CD8-positive, alpha-beta memory T cell (primary cell): ENCODE measurements at places on chromosomes 3 and 15. TPM values are rescaled to one million over a fixed set of nuclear protein-coding genes. Genes with fewer than 3 reads are reported as not detected.

Gene DUOXA2
- not detected for total RNA-seq

Gene ZPLD1
- not detected for total RNA-seq

Gene CTXND1
- not detected for total RNA-seq

Gene ATRIP
- 22.1 TPM for total RNA-seq

Gene SIDT1
- total RNA-seq: 14.8 TPM

Gene NR2E3
- total RNA-seq: not detected

Gene FAM107A
- total RNA-seq: not detected

Gene NR1I2
- 0.38 TPM for total RNA-seq

Gene CP
- total RNA-seq: not detected

Gene NEDD4
- total RNA-seq: 9.7 TPM

Gene SAMD7
- total RNA-seq: not detected

GRCh38 chr15:47866446-47866845 is 149.1 kb downstream of the SEMA6D start:
- no peaks in the 10 kb centered on the region for H3K36me3 ChIP-seq
- DNase-seq: no peak
- no peak overlapping the region for H3K4me3 ChIP-seq
- H3K4me1 ChIP-seq: no peaks in the 10 kb centered on the region
- no peak overlapping the region for H3K27ac ChIP-seq
- H3K27me3 ChIP-seq: no peaks in the 10 kb centered on the region

DNA sequence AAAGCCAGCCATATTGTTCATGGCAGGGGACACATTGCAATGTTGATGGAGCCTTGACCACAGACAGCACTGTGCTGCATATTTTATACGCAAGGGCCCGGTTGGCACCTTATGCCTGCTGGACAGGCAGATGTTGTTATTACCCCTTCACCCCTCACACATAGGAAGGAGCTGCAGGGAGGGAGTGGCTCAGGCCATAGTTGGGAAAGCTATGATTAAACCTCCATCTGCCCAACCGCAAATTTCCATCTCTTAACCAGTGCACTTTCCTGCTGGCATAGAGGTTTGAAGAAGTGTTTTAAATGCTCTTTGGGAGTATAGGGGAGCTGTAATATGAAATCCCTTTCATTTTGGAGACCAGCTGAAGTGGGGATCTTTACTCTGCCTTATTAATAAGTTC is 224.7 kb downstream of the CACNA2D3 start:
- no peak overlapping the region for H3K27ac ChIP-seq
- no peak for DNase-seq
- no peaks in the 10 kb centered on the region for H3K27me3 ChIP-seq
- H3K4me3 ChIP-seq: no peak overlapping the region
- H3K36me3 ChIP-seq: no peaks in the 10 kb centered on the region
- H3K4me1 ChIP-seq: no peaks in the 10 kb centered on the region

DNA sequence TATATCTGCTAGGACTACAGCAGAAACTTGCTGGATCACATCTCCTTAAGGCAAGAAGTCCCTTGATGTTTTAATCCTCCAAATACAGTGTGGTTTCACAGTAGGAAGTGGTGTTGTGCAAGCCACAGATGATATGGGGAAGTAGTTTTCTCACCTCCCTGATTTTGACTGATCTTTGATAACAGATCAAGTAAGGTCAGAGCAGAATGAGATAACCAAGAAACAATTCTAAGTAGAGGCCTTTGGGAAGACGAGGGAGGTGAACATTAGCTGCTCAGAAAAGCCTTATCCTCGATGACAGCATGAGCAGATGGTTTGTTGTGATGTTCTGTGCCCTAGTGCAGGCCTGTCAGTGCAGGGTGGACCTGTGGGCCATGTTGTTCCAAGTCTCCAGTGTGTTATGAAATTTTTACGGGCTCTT is 61.3 kb downstream of the RIOX2 start:
- peak overlapping the region; percentile 33 for H3K4me3 ChIP-seq
- DNase-seq: peak; percentile 2
- H3K27ac ChIP-seq: peak overlapping the region; percentile 9
- H3K4me1 ChIP-seq: peaks cover 20% of the 10 kb centered on the region
- H3K36me3 ChIP-seq: no peaks in the 10 kb centered on the region

DNA sequence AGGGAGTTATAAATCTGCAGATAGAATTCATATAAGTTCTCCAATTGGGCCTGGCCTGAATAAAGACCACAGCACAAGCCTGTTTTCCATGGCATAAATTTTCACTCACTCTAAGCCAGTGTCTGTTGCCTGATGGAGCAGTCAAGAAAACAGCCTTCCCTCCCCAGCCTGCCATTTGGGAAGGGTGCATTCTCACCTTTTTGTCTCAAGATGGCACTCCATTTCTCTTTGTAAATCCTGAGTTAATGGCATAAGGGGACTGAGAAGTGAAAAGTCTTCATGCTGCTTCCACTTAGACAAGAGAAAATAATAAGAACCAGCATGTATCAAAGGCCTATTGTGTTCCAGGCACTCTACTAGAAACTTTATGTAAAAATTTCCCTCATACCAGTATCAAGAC is 115.6 kb upstream of the MANF start:
- H3K36me3 ChIP-seq: no peaks in the 10 kb centered on the region
- H3K27me3 ChIP-seq: no peaks in the 10 kb centered on the region
- peaks cover 30% of the 10 kb centered on the region for H3K4me1 ChIP-seq
- no peak overlapping the region for H3K27ac ChIP-seq

DNA sequence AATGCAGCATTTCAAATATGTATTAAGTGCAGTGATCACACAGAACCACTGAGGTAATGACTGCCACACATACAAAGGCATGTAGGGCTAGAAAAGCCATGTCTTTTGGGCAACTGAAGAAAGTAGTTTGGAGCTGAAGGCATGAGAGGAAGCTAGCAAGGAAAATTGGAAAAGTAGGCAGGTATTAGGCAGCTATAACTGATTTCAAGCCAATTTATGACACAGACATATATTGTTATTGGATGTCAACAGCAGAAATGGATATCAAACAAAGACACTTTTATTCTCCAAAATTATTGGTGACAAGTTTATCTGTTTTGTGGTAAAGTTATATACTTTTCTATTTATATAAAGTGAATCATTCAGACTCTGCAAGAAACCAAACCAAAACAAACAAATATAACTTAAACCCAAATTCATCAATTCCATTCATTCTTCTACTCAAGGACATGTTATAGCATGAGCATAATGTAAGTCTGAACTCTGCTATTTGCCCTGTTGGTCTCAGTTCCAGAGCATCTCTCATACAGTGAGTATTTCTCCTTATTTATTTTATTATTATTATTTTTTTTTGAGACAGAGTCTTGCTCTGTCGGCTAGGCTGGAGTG is 307.4 kb upstream of the COL8A1 start:
- H3K27ac ChIP-seq: no peak overlapping the region
- no peaks in the 10 kb centered on the region for H3K4me1 ChIP-seq
- DNase-seq: no peak
- H3K36me3 ChIP-seq: no peaks in the 10 kb centered on the region
- H3K4me3 ChIP-seq: no peak overlapping the region

- H3K27ac ChIP-seq: no peak overlapping the region
- no peaks in the 10 kb centered on the region for H3K36me3 ChIP-seq
- H3K4me3 ChIP-seq: no peak overlapping the region
- H3K27me3 ChIP-seq: no peaks in the 10 kb centered on the region
- no peaks in the 10 kb centered on the region for H3K4me1 ChIP-seq
- no peak for DNase-seq
These were observed 61.2 kb upstream of the PROK2 start for GRCh38 chr3:71846185-71846584.

- H3K36me3 ChIP-seq: no peaks in the 10 kb centered on the region
- no peak overlapping the region for H3K4me3 ChIP-seq
- no peaks in the 10 kb centered on the region for H3K4me1 ChIP-seq
These were observed 11.5 kb downstream of the RABL3 start for GRCh38 chr3:120730576-120731542.

GRCh38 chr3:137264843-137265330 is 307.1 kb downstream of the IL20RB start:
- no peak overlapping the region for H3K4me3 ChIP-seq
- no peak overlapping the region for H3K27ac ChIP-seq
- no peaks in the 10 kb centered on the region for H3K4me1 ChIP-seq
- H3K36me3 ChIP-seq: no peaks in the 10 kb centered on the region

DNA sequence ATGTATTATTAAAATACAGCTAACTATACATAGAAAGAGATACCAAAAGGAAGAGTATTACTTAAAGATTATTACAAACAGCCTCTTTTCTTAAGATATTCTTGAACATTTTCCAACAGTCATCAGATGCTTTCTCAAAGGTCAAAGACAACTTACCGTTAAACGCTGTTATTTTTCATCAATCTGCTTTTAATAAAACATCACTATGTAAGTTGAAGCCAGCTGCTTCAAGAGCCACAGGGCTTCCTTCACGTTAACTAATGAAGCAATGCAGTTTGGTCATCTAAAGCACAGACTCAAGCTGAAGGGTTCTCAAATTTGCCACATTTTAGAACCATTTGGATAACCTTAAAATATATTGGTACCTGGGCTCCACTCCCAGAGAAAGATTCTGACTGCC is 578.8 kb downstream of the ROBO2 start:
- no peak overlapping the region for H3K4me3 ChIP-seq
- H3K27me3 ChIP-seq: no peaks in the 10 kb centered on the region
- H3K27ac ChIP-seq: no peak overlapping the region

DNA sequence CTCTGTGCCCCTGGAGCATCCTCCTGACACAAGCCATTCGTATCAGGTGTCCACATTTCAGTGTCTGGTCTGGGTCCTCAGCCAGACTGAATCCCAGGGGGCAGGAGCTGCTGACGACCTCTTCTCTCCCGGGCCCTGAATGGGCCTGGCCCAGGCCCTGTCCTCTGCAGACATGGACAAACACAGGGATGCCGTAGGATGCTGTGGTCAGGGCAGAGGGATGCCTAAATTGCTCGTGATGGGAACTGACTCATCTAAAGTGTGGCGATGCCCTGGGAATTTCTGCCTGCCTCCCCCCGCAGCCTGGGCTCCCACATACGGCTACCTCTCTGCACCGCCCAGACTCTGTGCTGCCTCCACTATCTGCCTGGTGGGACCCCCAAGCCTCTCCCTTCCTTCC is 58.5 kb upstream of the CTSH start:
- H3K27me3 ChIP-seq: no peaks in the 10 kb centered on the region
- no peak for DNase-seq
- H3K36me3 ChIP-seq: no peaks in the 10 kb centered on the region
- H3K27ac ChIP-seq: no peak overlapping the region
- peaks cover 5% of the 10 kb centered on the region for H3K4me1 ChIP-seq

GRCh38 chr3:8653800-8654408 is 9.3 kb upstream of the SSUH2 start:
- no peaks in the 10 kb centered on the region for H3K4me1 ChIP-seq
- no peaks in the 10 kb centered on the region for H3K27me3 ChIP-seq
- no peak overlapping the region for H3K27ac ChIP-seq
- H3K4me3 ChIP-seq: no peak overlapping the region

- no peak for DNase-seq
- H3K4me3 ChIP-seq: no peak overlapping the region
- H3K36me3 ChIP-seq: no peaks in the 10 kb centered on the region
- H3K27me3 ChIP-seq: no peaks in the 10 kb centered on the region
- no peak overlapping the region for H3K27ac ChIP-seq
These were observed 78.6 kb downstream of the MYLK start for GRCh38 chr3:123805504-123805903.

- H3K27me3 ChIP-seq: no peaks in the 10 kb centered on the region
- H3K4me1 ChIP-seq: no peaks in the 10 kb centered on the region
- H3K27ac ChIP-seq: no peak overlapping the region
These were observed 341.3 kb downstream of the TBL1XR1 start for GRCh38 chr3:176855901-176856486.

GRCh38 chr3:187072511-187072910 is 66.8 kb downstream of the RPL39L start:
- H3K36me3 ChIP-seq: peaks cover 77% of the 10 kb centered on the region
- no peaks in the 10 kb centered on the region for H3K27me3 ChIP-seq
- H3K4me3 ChIP-seq: no peak overlapping the region
- H3K4me1 ChIP-seq: peaks cover 3% of the 10 kb centered on the region
- no peak for DNase-seq

DNA sequence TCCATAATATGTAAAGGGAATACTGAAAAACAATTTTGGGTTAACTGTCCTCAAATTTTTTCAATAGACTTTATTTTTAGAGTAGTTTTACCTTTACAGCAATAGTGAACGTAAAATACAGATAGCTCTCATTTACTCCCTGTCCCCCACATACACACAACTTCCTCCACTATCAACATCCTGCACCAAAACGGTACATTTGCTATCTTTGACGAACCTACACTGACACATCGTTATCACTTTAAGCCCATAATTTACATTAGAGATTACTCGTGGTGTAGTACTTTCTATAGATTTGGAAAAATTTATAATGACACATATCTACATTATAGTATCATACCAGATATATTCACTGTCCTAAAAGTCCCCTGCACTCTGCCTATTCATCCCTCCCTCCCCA is 16.9 kb upstream of the P2RY1 start:
- no peaks in the 10 kb centered on the region for H3K27me3 ChIP-seq
- H3K36me3 ChIP-seq: no peaks in the 10 kb centered on the region
- no peak overlapping the region for H3K27ac ChIP-seq
- DNase-seq: no peak
- H3K4me1 ChIP-seq: no peaks in the 10 kb centered on the region

- peak within 1 kb of the TSS; percentile 94 for H3K27ac ChIP-seq
- peaks cover 12% of the 10 kb centered on the region for H3K36me3 ChIP-seq
- DNase-seq: peak; percentile 89
- H3K27me3 ChIP-seq: no peaks in the 10 kb centered on the region
- peaks cover 33% of the 10 kb centered on the region for H3K4me1 ChIP-seq
- peak within 1 kb of the TSS; percentile 94 for H3K4me3 ChIP-seq
These were observed at the start of gene NR2C2 for GRCh38 chr3:14947100-14947885. TSS of gene NR2C2 (plus strand) at chr3:14947583. CDS start at chr3:15003915, 56,332 bp downstream.

DNA sequence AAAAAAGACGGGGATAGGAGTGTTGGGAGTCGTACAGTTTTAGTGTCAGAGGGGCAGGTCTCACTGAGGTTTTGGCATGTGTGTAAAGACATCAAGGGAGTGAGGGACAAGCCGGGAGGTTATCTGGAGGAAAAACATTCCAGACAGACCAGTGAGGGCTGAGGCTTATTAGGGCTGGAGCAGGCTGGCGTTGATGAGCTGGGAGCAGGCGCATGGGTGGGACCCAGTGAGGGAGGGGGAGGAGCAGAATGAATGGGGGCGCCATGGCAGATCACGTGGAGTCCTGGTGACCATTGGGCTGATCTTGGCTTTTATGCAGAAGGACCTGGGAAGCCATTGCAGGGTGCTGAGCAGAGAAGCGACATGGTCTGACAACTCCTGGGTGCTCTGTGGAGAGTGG is 180.2 kb downstream of the SLCO3A1 start:
- H3K27ac ChIP-seq: no peak overlapping the region
- no peaks in the 10 kb centered on the region for H3K4me1 ChIP-seq
- H3K4me3 ChIP-seq: no peak overlapping the region
- no peaks in the 10 kb centered on the region for H3K36me3 ChIP-seq
- no peak for DNase-seq

DNA sequence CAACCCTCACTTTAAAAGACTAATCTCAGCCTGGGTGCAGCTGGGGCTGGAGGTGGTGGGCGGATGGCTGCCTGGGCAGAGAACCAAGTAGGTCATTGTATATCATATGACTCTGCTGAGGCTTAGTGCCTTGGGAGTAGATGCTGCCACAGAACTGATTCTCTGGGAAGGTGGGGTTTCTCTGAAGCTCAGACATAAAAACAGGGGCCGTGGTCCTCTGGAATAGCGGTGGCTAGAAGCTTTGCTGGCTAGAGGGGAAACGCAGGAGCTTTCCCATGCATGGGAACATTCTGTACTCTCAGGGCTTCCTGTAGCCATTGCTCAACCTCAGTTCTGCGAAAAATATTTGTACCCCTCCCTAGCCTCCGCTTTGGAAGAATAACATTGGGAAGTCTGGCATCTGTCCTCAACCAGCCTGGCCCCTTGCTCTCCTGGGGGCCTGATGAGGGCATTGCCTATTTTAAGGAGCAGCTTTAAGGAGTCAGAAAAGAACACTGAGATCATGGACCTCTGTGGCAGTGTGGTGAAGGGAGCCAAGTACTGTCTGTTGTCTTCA is 14.7 kb downstream of the TIMP4 start:
- no peaks in the 10 kb centered on the region for H3K36me3 ChIP-seq
- no peak overlapping the region for H3K27ac ChIP-seq
- no peaks in the 10 kb centered on the region for H3K4me1 ChIP-seq
- DNase-seq: no peak
